Erythroblast (primary cell): ENCODE measurements at places on chromosomes 1 and 21.
A peak's percentile ranks its signal among the peaks of the same experiment; 100 is the strongest.

DNA sequence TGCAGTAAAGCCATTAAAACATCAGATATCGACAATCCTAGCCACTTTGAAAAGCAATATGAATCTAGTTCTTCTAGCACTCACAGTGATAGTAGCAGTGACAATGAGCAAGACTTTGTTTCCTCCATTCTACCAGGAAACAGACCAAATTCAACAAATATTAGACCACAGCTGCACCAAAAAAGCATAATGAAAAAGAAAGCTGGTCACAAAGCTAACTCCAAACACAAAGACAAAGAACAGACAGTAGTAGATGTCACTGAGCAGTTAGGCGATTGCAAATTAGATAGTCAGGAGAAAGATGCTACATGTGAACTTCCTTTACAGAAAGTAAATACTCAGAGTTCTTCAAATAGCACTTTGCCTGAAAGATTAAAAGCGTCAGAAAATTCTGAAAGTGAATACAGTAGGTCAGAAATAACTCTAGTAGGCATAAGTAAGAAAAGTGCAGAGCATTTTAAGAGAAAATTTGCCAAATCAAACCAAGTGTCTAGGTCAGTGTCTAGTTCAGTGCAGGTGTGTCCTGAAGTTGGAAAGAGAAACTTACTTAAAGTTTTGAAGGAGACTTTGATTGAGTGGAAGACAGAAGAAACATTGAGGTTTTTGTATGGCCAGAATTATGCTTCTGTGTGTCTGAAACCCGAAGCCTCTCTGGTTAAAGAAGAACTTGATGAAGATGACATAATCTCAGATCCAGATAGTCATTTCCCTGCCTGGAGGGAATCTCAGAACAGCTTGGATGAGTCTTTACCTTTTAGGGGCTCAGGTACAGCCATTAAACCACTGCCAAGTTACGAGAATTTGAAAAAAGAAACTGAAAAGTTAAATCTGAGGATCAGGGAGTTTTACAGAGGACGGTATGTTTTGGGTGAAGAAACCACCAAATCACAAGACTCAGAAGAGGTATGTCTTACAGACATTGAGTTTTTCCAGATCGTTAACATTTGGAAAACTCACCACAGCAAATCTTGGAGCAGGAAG lies 24.9 kb downstream of the RPAP2 start:
- DNase-seq: no peak

- peak; percentile 90 for DNase-seq
Observed at GRCh38 chr1:154970631-154971340, at the start of gene SHC1. Gene SHC1 (minus strand): TSS chr1:154970747. CDS start chr1:154970526, 221 bp downstream.

- DNase-seq: peak; percentile 86
Observed at GRCh38 chr1:109134423-109134822, 20.5 kb downstream of the ELAPOR1 start.

- DNase-seq: no peak
Observed at GRCh38 chr1:35885961-35886558, 3.1 kb downstream of the AGO1 start.

DNA sequence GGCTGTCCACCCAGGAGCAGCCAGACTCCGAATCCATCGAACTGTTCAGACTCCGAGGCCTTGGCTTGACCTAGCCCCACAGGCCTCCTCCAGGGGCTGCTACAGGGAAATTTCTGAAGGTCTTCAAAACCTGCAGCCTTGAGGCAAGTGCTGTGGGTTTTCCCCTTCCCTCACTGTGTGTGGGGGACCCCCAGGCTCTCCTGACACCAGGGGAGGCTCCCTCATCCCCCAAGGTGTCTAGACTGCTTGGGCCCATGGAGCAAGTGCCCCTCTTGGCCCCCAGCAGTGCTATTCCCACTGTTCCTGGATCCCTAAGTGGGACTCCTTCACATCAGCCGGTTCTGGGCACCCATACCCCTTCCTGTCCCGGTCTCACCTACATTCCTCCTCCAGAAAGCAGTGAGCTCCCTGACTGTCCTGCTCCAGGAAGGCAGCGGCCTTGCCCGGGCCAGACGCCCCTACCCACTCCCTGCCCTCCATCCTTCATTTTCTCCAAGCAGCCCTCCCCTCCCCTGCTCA lies 814 bp downstream of the PAQR7 start:
- no peak for DNase-seq

DNA sequence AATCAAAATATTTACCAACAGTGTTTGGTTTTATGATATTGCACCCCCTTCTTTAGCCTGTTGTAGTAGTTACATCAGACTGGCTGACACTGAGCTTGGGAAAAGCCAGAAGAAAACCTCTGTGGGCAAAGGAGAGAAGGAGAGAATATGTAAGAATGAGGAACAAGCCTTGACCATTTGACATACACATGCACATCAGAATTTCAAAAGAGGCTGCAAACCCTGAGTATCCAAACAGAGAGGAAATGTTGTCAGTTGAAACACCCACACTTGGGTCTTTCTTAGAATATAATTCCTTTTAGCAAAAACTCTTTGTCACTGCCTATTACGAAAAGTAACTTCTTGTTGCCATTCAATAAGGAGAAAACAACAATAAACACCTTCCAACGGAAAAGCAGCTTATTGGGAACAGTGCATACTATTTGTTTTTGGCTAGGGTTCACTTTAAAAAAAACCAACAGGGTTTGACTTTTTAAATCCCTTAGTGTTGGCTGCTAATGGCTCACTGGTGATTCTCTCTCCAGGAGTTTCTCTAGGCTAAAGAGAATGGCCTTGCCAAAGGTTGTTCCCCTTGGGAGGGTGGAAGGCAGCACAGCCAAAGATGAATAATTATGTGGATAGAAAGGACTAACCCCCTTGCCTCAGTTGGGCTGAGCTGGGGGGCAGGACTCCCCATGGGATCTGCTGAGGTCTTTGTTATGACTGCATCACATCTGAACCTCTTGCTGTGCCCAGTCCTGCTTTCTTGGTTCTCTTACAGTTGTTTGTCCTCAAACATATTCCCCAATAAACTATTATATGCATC lies 48.9 kb downstream of the GORAB start:
- no peak for DNase-seq

DNA sequence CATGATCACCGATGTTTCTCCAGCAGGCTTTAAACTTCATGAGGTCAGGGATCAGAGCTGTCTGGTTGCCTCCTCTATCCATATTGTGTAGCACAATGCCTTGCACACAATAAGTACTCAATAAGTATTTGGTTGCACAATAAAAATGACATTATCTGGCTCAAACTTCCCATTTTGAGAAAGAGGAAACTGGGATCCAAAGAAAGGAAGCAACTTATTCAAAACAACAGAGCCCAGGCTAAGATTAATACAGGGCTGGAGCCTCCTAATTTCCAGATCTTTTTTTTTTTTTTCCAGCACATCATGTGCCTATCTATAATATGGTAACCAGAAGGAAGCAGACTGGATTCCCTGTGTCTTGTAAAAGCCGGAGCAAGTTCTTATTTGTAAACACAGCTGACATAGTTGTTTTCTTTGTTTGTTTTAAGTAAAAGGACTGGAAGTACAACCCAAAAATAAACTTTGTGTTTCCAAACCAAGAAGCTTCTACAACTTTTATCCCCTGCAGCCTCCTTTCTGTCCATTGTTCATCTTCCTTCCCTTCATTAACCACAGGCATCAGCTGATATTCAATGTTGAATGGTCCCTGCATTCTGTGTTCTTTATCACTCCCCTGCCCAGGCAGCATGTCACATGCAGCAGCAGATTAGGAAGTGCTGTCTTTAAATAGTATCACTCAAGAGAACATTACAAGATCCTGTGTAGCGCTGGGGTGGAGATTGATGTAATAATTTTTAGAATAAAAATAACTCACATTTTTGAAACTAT lies 71.2 kb upstream of the HOOK1 start:
- peak; percentile 15 for DNase-seq
